IPS-NIHi11 (cell line): ENCODE measurements at places on chromosomes 6 and 20.

GRCh38 chr6:51644426-51644825, 443.0 kb downstream of the PKHD1 start:
- DNase-seq, result no peak

GRCh38 chr6:119647309-119647708, 297.7 kb upstream of the MAN1A1 start:
- DNase-seq, result no peak

DNA sequence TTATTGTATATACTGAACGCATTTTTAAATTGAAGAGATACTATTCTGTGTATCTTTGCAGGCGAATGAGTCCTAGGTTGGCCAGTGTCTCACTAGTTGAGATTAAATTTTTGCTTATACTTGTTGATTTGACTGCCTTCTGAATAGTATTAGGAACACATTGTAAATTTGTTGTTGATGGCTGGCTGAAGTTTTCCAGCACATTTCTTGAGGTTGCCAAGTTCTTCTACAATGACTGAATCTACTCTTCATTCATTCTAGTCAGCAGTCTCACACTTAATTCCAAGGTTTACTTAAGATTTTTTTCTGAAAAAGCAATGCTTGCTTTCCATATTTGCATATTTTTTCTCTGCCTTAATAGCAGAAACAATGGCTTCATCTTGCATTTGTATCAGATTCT, 151.7 kb downstream of the ZFAND3 start:
- DNase-seq, result no peak

DNA sequence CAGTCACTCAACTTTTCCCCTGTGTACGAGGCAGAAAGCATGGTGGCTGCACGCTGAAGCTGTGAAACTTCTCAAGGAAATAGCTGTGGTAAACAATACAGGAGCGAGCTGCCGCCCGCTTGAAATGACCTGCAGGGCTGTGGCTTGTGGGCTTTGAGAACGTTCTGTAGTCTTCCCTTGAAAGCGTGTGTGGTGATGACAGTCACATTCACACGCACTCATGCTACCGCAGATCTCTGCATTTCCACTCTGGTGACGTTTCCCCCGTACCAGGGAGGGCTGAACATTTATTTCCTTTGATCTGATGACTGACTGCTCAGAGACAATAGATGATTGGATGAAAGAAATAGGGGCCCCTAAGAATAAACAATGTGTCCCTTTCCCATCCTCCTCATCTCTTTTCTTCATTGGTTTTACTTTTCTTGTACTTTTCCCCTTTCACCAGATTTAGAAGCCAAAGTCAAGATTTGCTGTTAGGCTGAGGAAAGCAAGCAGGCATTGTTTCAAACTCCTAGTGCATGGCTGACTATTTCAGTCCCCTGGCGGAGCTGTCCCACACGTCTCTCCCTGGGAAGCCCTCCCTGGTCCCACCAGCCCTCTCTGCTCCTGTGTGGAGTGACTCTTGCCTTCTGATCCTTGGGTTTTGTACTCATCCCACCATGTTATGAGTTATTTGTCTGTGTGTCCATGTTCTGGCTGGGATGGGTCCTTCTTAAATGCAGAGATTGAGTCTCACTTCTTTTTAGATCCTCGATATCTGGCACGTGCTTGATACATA, 3.9 kb downstream of the SYTL3 start:
- no peak for DNase-seq

GRCh38 chr6:136115941-136116340, 134.2 kb downstream of the MTFR2 start:
- DNase-seq, result no peak

DNA sequence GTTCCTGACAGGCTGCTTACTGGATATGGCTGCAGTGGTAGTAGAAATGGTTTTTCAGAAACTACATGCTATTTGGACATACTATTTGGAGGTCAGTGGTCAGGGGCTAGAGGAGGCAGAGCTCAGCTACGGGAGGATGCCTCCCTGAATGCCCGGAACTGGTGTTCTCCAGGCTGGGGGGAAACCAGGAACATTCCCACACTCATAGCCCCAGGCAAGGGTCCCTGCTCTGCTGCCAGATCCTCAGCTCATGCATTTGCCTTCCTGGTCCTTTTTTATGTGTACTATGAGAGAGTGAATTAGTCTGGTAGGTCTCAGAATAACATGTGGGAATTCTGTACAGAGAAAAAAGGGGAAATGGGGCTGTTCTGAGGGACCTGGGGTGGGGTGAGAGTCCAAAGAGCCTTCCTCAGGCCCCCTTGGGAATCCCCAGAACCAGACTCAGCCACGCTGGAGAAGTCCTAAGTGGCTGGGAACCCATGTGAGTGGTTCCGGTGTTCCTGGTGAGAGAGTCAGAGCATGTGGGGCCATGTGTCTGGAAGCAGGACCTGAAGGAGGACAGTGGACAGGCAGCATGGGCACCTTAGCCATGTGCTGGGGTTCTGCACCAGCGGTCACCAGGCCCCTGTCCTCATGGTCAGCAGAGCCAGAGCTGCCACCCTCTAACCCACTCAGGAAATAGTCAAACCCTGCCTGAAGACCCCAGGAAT, 58.0 kb upstream of the MYL9 start:
- DNase-seq, result no peak

DNA sequence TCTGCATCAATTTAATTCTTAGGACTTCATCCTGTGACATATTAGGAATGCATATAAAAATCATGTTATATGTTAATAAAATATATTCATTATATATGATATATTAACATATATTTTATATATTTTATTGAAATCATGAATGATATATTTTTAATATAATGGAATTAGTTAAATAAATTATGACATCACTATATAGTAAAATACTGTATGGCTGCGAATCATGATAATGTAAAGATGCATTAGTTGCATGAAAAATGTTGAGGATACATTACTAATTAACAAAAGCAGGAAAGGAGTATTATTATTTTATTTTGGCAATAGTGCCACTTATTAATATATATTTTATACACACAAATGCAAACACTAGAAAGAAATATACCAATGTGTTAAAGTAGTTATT, 8.4 kb upstream of the RNF217 start:
- no peak for DNase-seq

DNA sequence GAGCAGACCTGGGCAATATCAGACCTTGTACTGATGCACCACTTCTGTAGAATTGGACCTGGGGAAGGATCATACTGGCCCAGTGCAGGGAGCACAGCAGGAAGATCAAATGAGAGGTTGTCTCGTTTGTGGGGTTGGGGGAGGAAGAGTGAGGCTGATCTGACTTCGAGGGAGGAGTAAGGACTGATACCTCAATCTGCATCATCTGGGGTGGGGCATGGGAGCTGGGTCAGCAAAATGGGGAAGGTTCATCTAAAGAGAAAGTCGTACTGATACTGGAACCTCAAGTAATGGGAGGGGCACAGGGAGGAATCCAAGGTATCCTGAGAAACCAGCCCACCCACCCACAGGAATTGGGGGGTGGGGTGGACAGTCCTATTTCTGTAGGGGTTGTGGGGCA, 3.7 kb downstream of the RNF39 start:
- DNase-seq, result no peak

DNA sequence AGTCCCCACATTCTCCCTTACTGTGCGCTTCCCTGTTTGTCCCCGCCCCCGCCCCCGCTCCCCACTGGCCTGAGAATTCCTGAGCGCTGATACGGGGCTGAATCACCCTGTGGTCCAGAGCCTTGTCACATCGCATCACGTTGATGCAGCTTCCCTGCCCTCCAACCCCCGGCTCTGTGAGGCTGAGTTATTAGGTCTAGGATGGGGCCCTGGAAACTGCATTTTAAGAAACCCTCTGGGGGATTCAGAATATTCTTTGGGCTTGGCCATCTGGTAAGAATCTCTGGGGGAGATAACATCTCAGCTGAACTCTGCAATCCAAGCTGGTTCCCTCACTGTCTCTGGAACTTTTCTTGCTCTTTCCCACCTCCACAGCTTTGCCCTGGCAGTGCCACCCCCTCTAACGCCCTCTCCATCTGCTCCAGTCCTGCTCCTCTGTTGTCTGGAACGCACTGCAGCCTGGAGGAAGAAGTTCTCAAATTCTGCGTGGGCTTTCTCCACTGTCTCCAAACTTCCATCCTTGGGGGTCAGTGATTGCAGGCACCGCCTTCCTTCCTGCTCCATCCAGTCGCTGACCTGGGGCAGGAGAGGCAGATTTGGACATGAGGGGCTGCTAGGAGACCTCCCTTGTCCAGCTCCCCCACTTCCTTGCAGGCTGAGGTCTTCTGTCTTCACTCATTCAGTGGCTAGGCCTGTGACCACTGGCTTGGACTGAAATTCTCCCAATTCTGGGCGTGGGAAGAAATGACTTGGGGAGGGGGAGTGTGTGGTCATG, 42.6 kb downstream of the KIAA1755 start:
- peak; percentile 71 for DNase-seq

GRCh38 chr6:105935416-105935815, 150.7 kb upstream of the PRDM1 start:
- DNase-seq, result no peak

GRCh38 chr20:51700809-51701285, 67.3 kb downstream of the ATP9A start:
- peak; percentile 68 for DNase-seq

- DNase-seq, result no peak
Measured at GRCh38 chr20:10603971-10604864, 69.6 kb downstream of the JAG1 start.

GRCh38 chr20:21526776-21527175, 12.9 kb upstream of the NKX2-2 start:
- DNase-seq, result no peak

GRCh38 chr6:63340351-63340750, 20.6 kb upstream of the LGSN start:
- no peak for DNase-seq
